Activated CD4-positive, alpha-beta T cell treated with anti-CD3 and anti-CD28 coated beads for 24 hours (primary cell): ENCODE measurements at places on chromosomes 2 and 18.

DNA sequence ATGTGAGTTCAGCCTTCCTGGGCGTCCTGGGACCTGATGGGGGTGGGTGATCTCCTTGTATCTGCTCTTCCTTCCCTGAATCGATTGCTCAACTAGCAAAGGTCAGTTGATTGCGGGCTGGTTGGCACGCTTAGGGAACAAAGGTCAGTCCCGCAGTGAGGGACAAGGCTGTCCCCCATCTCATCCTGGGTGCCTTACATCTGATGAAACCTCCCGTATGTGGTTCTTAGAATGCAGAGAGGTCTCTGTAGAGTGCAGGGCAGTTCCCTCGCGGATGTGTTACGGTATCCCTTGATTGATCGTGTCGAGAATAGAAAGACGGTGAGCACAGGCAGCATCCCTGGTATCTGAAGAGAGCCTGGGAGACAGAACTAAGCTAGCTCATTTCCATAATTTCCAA lies 56.4 kb upstream of the RBM44 start:
- no peak for DNase-seq

DNA sequence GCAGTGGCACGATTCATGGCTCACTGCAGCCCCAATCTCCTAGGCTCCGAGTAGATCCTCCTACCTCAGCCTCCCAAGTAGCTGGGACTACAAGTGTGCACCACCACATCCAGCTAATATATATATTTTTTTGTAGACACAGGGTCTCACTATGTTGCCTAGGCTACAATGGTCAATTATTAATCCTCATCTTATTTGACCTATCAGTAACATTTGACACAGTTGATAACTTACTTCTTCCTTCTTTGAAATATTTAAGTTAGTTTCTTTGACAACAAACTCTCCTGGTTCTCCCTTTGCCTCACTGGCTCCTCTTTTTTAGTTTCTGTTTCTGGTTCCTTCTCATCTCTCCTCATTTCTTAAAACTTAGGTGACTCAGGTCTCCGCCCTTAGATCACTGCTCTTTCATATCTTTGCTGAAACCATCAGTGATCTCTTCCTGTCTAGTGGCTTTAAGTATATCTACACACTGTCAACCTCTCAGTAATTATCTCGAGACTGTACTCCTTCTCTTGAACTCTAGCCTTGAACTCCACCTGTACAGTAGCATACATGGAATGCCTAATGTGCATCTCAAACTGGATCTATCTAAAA lies 11.5 kb downstream of the PGAP1 start:
- DNase-seq, result no peak

DNA sequence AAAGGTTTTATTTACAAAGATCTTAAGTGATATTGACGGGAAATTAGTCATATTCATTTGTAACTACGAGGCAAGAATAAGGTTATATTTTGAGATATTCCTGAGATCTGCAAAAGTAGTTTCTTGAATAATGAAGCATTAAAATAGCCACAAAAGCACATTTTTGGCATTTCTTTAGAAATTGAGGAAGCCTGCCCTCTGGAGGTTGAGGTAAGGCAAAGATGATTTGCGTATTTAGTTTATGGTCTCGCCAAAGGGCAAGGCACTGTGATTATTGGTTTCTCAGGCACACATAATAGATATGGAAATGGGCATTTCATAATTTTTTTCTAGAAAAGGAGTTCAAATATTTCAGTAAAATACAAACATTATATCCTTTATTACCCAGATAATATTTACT lies 143.7 kb upstream of the RPRM start:
- no peak for DNase-seq

GRCh38 chr2:54279385-54279784 lies 23.4 kb upstream of the TSPYL6 start:
- no peak for DNase-seq

GRCh38 chr2:107325981-107326786 lies 440.2 kb upstream of the ST6GAL2 start:
- no peak for DNase-seq

DNA sequence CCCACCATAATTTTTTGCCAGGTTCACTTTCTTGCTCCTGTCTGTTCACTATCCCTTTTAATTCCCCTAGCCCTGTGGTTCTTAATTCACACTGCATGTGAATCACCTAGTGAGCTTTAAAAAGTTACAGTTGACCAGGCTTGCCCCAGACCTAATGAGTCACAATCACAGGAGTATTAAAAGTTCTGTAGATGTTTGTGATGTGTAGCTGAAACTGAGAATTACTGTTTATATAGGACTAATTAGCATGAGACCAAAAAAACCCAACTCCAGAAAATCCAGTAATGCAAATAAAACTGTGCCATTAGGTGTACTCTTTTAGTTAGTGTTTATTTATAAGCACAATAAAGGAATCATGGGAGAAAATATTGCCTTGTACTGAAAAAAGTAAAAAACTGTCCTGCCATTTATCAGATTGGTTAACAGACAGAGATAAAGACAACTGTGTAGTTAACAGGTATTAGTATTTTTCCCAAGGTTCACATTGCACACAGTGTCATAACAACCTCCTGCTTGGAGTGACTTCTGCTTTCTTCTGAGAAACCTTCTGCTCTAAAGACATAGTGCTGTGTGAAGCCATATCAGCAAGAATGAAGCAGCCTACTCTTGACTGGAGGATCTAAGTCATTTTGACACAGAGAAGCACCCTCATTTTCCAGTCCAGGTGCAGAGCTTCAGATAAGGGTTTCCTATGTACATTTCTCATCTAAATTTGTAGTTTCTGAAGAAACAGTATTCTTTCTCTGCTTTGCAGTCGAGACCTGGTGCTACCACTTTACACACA lies 39.0 kb downstream of the VAPA start:
- DNase-seq, result no peak

- DNase-seq, result no peak
These were observed 468 bp downstream of the PIKFYVE start for GRCh38 chr2:208266553-208266893.

DNA sequence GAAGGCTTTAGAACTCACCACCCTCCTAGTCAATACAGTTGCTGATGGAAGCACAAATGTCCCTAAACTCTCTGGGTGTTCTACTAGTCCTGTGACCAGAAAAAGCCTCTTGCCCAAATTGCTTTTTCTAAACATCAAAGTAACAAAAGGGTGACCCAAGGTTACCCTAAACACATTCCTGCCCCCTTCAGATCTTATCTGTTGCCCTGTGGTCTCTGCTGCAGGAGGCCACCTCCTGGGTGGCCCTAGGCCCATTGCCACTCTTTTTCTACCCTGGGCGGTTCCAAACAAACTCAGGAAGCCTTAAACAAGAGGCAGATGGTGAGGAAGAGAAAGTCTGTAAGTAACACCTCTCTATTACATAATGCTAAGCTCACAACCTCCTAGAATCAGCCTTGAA lies 3.3 kb downstream of the RNF152 start:
- DNase-seq, result no peak

GRCh38 chr2:129092956-129093355 lies 774.3 kb upstream of the HS6ST1 start:
- DNase-seq, result no peak

GRCh38 chr2:102660574-102660973 lies 41.2 kb downstream of the SLC9A2 start:
- DNase-seq, result no peak

GRCh38 chr18:67639872-67640271 lies 123.4 kb upstream of the DSEL start:
- no peak for DNase-seq

- DNase-seq, result no peak
These were observed 111.3 kb upstream of the RAB6C start for GRCh38 chr2:129868151-129868550.

GRCh38 chr2:132911726-132912724 lies 242.0 kb upstream of the LYPD1 start:
- no peak for DNase-seq

- DNase-seq, result no peak
These were observed at the start of gene LRP2 for GRCh38 chr2:169362118-169362893. LRP2 (minus strand) TSS chr2:169362534; CDS start chr2:169362399, 135 bp downstream.

- DNase-seq, result no peak
These were observed 6.1 kb upstream of the CCDC102B start for GRCh38 chr18:68791801-68792200.

DNA sequence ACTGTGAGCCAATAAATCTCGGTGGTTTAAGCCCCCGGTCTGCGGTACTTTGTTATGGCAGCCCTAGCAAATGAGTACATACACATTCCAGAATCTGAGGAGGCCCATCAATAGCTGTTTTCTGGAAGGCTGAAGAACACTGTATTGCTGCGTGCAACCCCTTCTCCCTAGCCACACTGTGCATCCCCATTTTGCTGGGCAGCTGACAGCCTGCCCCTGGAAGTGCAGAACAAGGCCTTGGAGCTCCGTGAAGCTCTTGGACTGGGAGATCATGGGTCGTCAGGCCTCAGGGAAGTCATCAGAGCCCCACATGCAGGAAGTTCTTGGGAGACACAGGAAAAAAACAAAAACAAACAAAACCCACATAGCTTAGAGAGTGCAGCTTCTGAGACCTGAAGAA lies 90.6 kb upstream of the ST6GAL2 start:
- no peak for DNase-seq

GRCh38 chr2:101329026-101329425 lies 20.5 kb upstream of the RNF149 start:
- DNase-seq, result no peak

DNA sequence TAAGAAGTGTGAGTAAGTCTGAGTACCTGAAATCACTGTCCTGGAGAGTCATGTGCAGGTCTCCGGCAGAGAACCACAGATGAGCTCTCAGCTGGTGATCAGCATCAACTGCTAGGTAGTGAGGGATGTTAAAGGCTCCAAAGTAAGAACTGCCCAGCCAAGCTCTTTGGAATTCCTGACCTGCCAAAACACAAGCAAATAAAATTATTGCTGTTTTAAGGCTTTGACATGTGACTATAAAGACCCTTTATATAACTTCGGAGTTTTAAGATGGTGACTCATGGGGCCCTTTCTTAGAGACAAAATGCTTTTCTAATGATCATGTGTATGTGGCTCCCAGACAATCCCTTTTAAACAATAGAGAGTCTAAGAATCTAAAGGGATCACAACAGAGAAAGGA lies 855.7 kb downstream of the TRIB2 start:
- no peak for DNase-seq

DNA sequence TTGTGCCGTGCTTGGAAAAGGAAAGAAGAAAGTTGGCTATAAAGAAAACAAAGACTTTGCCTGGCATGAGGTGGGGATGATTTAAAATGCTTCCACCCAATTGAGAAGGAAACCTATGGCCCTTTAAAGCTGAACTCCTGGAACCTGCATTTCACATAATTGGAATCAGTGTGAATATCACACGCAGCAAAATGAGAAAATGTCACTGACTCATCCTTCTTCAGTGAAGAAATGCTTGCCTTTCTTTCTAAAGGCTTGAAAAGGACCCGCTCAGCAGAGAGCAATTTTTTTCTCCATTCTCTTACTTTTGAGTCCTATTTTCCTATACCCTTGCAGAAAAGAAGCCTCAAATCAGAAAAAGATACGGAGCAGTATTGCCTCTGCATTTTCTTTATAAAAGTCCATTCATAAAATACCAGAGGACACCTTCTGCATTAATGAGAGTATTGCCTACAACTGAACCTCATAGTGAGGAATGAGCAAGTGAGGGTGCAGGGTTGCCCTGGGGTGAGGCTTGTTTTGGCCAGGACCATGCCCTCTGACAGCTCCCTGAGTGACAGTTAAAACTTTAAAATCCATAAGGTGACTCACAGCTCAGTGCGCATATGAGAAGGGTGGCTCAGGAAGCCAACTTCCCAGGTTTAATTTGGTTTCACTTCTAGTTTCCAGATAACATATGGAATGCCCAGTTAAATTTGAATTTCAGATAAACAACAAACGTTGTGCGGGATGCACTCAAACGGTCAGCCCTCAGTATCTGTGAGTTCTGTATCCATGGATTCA lies 191.9 kb upstream of the GYPC start:
- DNase-seq, result no peak

DNA sequence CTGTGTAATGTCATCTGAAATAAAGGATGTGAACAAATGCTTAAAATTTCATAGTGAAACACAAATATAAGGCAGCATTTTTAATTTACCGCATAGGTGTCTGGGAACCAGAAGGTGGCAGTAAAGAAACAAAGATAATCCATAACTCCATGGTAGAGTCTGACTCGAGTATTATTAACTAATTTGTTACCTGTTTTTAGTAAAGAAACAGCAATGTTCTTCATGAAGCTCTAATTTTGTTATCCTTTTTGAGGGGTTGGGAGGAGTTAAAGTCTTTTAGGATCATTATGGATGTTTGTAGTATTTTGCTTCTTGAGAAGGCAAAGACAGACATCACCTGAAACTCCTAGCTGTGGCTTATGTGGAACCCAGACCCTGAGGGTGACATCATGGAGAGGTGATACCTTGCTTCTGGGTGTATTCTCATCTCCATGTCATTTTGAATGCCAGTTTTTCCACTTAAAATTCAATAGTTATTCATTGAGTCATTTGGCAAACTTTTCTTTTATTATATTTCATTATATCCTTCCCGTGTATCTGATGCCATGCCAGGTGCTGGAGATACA lies 286.2 kb upstream of the EPAS1 start:
- no peak for DNase-seq

DNA sequence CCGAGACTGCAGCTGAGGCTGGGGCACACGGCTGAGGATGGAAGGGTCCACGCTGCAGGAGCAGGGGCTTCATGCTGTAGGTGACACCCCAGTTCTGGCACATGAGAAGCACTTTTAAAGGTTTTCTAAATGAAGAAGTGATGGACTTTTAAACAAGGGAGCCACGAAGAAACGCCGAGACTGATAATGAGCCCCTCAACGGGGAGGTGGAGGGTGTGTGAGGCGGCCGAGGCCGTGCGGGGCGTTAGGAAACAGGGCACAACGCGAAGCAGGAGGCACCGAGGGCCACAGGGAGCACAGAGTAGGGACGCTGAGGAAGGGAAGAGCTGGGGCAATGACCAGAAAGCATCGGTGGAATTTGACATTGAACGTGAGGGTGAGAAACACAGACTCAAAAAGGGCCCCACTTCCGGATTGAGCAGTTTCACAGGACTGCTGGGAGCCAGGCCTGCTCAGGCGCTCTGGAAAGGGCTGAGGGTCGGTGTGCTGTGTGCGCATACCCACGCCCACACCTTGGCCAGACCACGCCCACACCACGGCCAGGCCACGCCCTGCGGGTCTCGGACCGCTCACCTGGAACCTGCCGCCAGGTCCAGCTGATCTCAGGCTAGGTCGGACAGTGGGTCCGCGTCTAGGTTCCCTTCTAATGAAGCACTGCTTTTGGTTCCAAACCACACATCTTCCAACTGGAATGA lies 115.7 kb downstream of the GYPC start:
- DNase-seq, result no peak

DNA sequence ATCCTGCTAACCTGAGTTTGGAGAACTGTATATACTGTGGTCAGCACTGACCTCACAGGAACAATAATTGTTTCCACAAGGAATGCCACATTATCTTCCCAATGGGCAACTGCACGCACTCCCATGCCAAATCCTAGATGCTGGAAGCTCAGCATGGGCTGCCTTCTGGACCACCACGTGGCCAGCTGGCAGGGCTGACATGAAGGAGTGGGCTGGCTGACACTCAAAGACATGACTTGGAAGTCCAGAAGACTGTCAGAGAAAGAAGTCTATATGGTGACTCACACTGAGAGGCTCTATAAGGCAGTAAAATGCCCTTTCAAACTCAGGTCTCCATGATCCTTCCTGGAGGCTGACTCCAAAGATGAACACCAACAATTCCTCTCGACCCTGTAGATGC lies 98.4 kb upstream of the RNF152 start:
- no peak for DNase-seq
